Natural killer cell (primary cell): ENCODE measurements at places on chromosomes 13 and 19. TPM values are rescaled to one million over a fixed set of nuclear protein-coding genes. Genes with fewer than 3 reads are reported as not detected.

GRCh38 chr13:110399801-110400200 is 92.7 kb downstream of the COL4A2 start:
- H3K36me3 ChIP-seq, result no peaks in the 10 kb centered on the region
- H3K27me3 ChIP-seq, result peaks cover 3% of the 10 kb centered on the region
- DNase-seq, result no peak
- H3K4me1 ChIP-seq, result no peaks in the 10 kb centered on the region

- H3K27me3 ChIP-seq, result no peaks in the 10 kb centered on the region
- H3K4me3 ChIP-seq, result no peak overlapping the region
- H3K27ac ChIP-seq, result no peak overlapping the region
Measured at GRCh38 chr19:5993648-5994358, 15.9 kb upstream of the RANBP3 start.

ZNF682 gene
- 16.1 TPM for total RNA-seq

DNA sequence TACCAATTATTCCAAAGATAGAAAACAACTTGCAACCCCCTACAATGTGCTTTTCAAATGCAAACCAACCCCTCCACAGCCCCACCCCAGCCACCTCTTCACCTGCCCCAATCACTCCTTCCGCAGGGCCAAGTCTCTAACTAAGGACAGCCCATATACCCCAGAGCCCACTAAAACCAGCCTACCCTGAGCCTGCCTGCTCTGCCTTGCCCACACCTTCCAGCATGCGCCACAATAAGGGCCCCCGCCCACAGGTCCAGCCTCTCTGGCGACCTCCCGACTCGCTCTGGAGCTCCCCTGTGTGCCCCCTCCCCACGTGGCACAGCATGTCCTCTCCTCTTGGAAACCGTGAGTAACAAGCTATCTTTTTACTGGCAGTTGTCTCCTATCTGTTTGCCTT is 42.8 kb upstream of the MEDAG start:
- no peaks in the 10 kb centered on the region for H3K36me3 ChIP-seq
- H3K4me1 ChIP-seq, result no peaks in the 10 kb centered on the region
- no peak overlapping the region for H3K27ac ChIP-seq
- DNase-seq, result no peak

DZIP1 gene
- not detected for total RNA-seq

DNA sequence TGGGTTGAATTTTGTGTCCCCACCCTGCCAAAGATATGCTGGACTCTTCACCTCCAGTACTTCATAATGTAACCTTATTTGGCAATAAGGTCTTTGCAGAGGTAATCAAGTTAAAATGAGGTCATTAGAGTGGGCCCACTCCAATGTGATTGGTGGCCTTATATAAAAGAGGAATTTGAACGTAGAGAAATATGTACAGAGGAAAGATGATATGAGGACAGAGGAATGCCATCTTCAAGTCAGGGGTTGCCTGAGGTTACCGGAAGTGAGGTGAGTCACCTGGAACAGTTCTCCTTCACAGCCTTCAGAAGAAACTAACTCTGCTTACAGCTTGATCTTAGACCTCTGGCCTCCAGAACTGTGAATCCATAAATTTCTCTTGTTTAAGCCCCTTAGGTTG is 69.9 kb downstream of the GPC5 start:
- no peaks in the 10 kb centered on the region for H3K4me1 ChIP-seq
- no peaks in the 10 kb centered on the region for H3K36me3 ChIP-seq
- no peak overlapping the region for H3K27ac ChIP-seq
- no peaks in the 10 kb centered on the region for H3K27me3 ChIP-seq

PRRG2 gene
- total RNA-seq, result 0.56 TPM

- no peaks in the 10 kb centered on the region for H3K4me1 ChIP-seq
- H3K36me3 ChIP-seq, result peaks cover 26% of the 10 kb centered on the region
- H3K27ac ChIP-seq, result no peak overlapping the region
Measured at GRCh38 chr13:77002590-77003190, 10.8 kb downstream of the CLN5 start.

- H3K4me3 ChIP-seq, result no peak overlapping the region
- DNase-seq, result no peak
- no peaks in the 10 kb centered on the region for H3K27me3 ChIP-seq
- H3K36me3 ChIP-seq, result no peaks in the 10 kb centered on the region
Measured at GRCh38 chr13:71643448-71643860, 223.6 kb downstream of the DACH1 start.

- H3K4me1 ChIP-seq, result no peaks in the 10 kb centered on the region
- H3K36me3 ChIP-seq, result no peaks in the 10 kb centered on the region
- no peak within 1 kb of the TSS for H3K4me3 ChIP-seq
Measured at GRCh38 chr13:83881917-83882605, at the start of gene SLITRK1. Gene SLITRK1, minus strand, starts transcription at chr13:83882474. Its CDS starts 967 bp downstream, at chr13:83881507.
